ENCODE measurements at places on chromosomes 1 and 21.

GRCh38 chr1:233006108-233006507, 55.7 kb downstream of the NTPCR start:
- no peak for DNase-seq

GRCh38 chr1:172363852-172364251, 56.6 kb upstream of the C1orf105 start:
- DNase-seq = no peak

- DNase-seq = no peak
These were observed 6.8 kb downstream of the C1orf198 start for GRCh38 chr1:230861489-230861888.

- DNase-seq = no peak
These were observed 17.1 kb downstream of the PADI3 start for GRCh38 chr1:17265950-17266349.

- DNase-seq = no peak
These were observed 50.7 kb downstream of the VAV3 start for GRCh38 chr1:107914119-107914765.

GRCh38 chr1:207808322-207808705, 56.5 kb downstream of the CD46 start:
- DNase-seq = no peak

GRCh38 chr1:94894630-94895029, 32.3 kb downstream of the CNN3 start:
- no peak for DNase-seq

- DNase-seq = no peak
These were observed 54.7 kb upstream of the ZRANB2 start for GRCh38 chr1:71135571-71135970.
